NCI-H1092 treated with DMSO at 0.1 percent for 48 hours (cell line): ENCODE measurements at places on chromosomes 12 and 14.

- DNase-seq = no peak
Observed at GRCh38 chr12:21773806-21774205, 700 bp downstream of the KCNJ8 start.

DNA sequence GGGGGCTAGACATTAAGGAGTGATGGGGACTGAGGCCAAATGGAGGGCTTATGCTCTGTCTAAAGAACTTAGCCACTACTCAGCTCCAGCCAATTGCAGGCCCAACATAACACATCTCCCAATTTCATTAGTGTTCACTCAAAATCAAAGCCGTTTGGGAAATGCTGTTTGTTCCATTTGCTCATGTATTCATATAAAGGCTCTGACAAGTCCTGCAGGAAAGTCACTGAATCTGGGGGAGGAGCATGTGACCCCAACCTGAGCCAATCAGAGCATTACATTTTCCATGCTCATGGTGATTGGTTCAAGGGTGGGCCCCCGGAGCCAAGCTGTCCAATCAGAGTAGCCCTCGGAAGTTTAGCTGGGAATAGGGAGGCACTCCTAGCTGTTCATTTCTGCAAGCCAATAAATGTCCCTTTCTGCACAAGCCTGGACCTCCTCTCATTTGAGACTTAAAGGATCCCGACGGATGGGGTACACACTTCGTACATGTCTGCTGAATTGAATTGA lies 20.9 kb downstream of the SDSL start:
- DNase-seq = no peak

GRCh38 chr12:12613344-12613743 lies 1.7 kb downstream of the CREBL2 start:
- no peak for DNase-seq

GRCh38 chr14:35594616-35595015 lies 60.7 kb downstream of the INSM2 start:
- no peak for DNase-seq

- no peak for DNase-seq
Observed at GRCh38 chr14:53019406-53019805, 68.6 kb upstream of the FERMT2 start.

- no peak for DNase-seq
Observed at GRCh38 chr12:64528616-64529015, 76.7 kb downstream of the TBK1 start.

DNA sequence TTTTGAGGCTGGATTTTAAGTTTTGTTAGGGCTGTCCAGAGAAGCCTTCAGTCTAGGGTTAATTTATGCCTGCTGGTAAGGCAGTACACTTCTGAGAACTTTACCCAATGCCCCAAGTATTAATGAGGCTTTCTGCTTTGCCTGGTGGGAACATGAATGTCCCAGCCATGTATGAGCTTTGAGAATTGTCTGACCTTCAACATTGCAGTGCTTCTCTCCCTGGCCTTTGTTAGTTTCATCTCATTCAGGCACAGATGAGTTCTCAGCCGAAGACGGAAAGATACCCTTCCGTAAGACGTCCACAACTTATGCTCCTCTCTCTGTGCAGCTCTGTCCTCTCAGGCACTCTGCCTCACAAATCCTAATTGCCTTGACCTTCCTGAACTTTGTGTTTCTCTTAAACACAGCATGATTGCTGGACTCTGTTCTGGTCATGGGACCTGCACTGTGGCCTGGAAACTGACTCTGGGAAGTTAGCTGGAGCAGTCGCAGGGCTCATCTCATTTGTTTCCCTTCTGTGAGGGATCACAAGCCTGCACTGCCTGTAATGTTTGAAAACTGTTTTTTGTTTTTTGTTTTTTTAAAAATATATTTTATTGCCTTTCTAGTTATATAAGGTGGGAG lies 15.7 kb downstream of the CHPT1 start:
- no peak for DNase-seq

- no peak for DNase-seq
Observed at GRCh38 chr12:132633398-132633797, 14.8 kb downstream of the P2RX2 start.

GRCh38 chr14:104676694-104677511 lies 12.5 kb upstream of the INF2 start:
- DNase-seq = no peak

DNA sequence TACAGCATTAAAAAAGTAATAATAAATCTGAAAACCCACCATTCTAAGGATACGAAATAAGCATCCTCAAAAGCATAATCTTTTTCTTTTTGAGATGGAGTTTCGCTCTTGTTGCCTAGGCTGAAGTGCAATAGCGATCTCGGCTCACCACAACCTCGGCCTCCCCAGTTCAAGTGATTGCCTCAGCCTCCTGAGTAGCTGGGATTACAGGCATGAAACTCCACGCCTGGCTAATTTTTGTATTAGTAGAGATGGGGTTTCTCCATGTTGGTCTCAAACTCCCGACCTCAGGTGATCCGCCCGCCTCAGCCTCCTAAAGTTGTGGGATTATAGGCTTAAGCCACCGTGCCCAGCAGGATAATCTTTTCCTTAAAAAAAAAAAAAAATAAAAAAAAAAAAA lies 4.3 kb downstream of the CCNT1 start:
- no peak for DNase-seq

- no peak for DNase-seq
Observed at GRCh38 chr12:111569363-111570083, 29.6 kb downstream of the ATXN2 start.
